CMK (cell line): ENCODE measurements at places on chromosomes 11 and 22.

DNA sequence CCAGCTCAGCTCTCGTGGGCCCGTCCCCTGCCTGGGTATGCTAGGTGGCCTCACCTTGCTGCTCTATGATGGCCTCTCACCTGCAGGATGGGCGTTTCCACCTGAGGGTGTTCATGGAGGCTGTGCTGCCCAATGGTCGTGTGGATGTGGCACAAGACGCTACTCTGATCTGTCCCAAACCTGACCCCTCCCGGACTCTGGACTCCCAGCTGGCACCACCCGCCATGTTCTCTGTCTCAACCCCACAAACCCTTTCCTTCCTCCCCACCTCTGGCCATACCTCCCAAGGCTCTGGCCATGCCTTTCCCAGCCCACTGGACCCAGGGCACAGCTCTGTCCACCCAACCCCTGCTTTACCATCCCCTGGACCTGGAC lies 2.1 kb downstream of the ZP1 start:
- DNase-seq, result no peak

GRCh38 chr11:17354601-17354991 lies 3.0 kb downstream of the NCR3LG1 start:
- peak; percentile 55 for DNase-seq

DNA sequence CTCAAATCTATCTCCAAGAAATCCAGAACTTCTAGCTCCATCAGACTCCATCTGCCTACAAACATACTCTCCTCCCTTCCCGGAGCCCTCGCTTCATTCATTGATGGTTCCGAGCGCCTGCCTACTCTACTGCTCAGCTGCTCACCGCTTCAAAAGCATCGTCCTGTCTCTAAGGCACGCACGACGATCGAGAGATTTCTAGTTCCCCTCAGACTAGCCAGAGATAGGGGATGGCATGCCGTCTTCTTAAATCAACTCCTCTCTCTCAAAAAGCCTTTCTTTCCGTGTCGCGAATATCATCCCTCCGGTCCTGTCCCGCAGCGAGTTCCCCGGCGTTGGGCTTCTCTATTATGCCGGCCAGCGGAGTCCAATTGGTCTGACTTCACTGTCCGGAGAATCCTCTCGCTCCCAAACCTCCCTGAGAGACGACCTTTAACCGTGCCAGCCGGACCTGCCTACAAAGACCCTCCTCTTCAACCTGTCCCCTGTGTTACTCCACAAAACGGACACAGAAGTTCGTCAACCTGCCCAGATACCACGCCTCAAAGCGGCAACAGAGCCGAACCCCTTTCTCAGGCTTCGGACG lies 592 bp downstream of the EEF1G start:
- DNase-seq, result no peak

GRCh38 chr22:42202669-42203068 lies 67.8 kb downstream of the TCF20 start:
- DNase-seq, result no peak

DNA sequence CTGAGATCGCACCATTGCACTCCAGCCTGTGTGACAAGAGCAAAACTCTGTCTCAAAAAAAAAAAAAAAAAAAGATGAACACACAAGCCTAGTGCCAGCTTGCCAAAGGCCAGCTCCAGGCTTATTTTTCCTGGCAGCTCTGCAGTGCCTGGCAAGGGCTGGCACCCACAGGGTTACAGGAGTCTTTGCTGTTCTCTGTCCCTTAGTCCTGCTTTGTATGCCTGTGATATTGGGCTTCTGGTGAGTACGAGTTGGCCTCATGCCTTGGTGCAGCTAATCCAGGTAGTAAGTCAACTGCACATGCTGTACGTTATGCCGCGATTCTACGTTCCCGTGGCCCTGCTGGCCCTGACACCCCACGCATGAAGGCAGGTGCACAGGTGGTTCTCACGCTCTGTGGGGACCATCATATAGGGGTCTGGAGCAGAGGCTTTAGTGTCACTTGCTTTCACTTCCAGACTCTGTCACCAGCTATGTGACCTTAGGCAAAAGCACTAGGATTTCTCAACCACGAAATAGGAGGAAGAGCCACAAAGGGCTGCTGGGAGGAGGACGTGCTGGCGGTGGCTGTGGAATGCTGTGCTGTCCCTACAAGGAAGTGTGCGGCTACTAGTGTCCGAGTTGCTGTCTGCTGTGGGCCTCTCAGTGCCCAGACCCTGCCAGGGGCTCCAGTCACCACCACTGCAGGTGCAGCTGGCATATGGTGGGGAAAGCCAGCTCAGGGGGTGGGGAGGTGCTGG lies 21.4 kb upstream of the RASL10A start:
- no peak for DNase-seq
